Stimulated activated CD4-positive, alpha-beta T cell treated with anti-CD3 and anti-CD28 coated beads, Interleukin-15, amount 100 ng/mL, for 48 hours (primary cell): ENCODE measurements at places on chromosomes 3 and 15.

GRCh38 chr15:59688423-59688781, 718 bp downstream of the BNIP2 start:
- no peak for DNase-seq

GRCh38 chr3:187006864-187007630, 76.7 kb downstream of the ST6GAL1 start:
- no peak for DNase-seq

DNA sequence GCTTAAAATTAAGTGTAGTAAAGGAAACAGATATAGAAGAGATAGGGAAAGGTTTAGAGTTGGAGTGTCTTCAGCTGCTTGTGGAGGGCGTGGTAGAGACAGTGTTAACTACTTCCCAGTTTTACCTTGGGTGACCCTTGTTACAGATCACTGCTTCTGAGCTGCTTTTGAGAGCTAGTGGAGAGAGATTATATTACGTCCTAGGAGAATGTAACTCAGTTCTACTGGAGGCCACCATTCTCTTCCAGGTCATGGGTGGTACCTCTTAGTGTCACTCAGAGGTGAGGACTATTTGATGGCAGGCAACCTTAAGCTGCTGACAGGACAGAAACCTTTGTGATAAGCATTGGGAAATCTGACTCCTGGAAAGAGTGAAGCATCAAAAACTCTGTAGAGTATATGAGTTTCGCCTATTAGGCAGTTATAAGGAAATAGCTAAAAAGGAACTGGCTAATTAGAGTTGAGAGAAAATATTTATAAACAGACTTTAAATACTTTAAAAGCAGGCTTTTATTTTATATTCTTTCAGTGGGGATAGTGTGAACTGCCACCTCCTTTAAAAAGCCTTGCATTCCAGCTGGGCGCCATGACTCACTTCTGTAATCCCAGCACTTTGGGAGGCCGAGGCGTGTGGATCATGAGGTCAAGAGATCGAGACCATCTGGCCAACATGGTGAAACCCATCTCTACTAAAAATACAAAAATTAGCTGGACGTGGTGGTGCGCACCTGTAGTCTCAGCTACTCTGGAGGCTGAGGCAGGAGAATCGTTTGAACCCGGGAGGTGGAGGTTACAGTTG, 106.5 kb downstream of the ZNF609 start:
- DNase-seq: no peak

DNA sequence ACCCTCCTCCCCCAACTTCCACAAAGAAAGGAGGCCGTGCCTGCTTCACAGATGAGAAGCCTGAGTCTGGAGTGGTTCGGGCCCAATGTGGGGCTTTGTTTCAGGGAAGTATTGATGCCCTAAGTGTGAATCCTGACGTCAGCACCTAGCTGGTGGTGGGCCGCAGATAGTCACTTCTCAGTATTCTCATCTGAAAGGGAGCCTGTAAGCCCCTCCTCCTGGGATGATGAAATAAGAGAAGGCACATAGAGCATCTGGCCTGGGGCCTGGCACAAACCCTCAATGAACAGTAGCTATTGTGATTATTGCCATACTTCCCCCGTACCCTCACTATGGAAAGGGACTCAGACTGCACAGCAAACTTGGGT, 24.8 kb downstream of the LINGO1 start:
- DNase-seq: no peak

- no peak for DNase-seq
These were observed 79.0 kb upstream of the ARRDC4 start for GRCh38 chr15:97881346-97881965.
